ENCODE measurements at places on chromosomes 4 and X.

GRCh38 chrX:12999422-12999821 is 24.5 kb downstream of the TMSB4X start:
- DNase-seq = no peak

DNA sequence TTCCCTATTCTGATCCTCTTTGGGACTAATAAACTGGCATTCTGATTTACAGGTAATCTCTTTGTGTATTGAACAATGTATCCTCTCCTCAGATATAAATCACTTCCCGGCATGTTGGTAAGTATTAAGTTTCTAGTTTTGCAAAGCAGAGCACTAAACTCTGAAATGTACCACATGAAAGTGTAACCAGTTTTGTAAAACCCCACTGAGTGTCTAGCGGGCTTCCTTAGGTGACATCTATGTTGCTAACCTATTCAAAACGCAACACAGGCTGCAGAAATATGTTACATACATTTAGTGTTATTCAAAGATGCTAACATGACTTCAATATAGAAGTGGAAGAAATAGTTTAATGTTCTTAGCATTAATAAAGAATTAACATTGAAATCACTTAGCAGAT is 25.2 kb downstream of the DNAJB14 start:
- no peak for DNase-seq

- DNase-seq = peak; percentile 91
Measured at GRCh38 chr4:124262211-124263179, 450.0 kb downstream of the ANKRD50 start.

DNA sequence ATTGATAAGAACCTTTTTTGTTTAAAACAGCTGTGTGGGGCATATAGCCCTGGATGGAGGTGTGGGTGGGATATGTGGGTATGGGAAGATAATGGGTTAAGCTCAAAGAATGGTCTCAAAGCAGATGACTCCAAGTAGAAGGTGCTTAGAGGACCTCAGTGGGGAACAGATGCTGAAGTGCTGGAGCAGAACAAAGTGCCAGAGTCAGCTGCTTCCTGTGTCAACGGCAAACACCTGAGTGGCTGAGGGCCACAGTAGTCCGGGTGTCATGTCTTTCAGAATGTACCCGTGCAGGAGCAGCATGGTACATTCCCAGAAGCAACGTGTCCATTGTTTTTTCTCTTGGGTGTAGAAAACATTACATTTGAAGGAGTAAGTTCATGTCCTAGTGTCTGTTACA is 210.6 kb downstream of the CCNG2 start:
- DNase-seq = no peak

DNA sequence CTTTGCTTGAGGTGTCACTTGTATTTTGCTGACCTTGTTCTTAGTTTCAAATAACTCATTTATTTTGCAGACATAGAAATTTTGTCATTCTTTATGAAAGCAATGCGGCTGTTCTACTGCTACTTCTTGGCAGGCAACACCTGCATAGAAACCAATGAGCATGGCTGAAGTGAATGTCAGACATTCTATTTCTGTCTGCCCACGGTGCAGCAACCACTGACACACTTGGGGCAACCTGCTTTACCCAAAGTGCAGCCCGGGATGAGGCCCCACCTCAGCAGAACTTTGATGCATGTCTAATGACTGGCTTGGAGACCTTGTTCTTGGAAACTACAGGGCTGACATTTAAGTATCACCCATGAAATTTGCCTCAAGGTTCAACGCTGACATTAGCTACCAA is 93.6 kb downstream of the RBM47 start:
- no peak for DNase-seq

DNA sequence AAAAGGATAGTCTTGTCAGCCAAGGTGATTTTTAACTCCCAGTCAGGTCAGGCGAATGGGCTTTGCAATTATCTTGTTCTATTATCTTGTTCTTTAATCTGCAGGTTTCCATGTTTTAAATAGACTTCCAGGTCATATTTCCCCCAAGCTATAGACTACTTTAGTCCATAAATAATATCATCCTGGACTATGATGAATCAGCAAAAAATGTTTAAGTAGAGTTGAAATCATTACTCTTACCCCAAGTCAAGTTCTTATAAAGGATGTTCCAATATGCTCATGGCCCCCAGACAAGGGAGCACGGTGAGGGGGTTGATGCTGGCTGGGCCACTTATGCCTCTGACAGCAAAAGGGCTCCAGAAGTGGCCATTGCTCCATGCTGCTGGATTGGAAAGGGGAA is 75.1 kb downstream of the SLC2A9 start:
- no peak for DNase-seq

DNA sequence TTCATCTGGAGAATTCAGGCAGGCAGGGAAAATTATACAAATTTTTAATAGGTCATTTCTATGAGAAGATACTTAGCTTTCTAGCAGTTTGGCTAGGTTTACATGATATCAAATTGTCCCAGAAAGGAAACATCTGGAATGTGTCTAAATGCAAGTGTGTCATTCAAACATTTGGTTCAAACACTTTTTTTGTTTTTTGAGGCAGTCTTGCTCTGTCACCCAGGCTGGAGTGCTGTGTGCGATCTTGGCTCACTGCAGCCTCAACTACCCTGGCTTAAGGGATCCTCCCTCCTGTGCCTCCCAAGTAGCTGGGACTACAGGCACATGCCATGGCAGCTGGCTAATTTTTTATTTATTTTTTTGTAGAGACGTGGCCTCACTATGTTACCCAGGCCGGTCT is 31.6 kb downstream of the SPARCL1 start:
- DNase-seq = no peak

GRCh38 chr4:11497972-11498371 is 69.3 kb upstream of the HS3ST1 start:
- no peak for DNase-seq

GRCh38 chr4:154741922-154742850 is 1.6 kb upstream of the LRAT start:
- peak; percentile 51 for DNase-seq

DNA sequence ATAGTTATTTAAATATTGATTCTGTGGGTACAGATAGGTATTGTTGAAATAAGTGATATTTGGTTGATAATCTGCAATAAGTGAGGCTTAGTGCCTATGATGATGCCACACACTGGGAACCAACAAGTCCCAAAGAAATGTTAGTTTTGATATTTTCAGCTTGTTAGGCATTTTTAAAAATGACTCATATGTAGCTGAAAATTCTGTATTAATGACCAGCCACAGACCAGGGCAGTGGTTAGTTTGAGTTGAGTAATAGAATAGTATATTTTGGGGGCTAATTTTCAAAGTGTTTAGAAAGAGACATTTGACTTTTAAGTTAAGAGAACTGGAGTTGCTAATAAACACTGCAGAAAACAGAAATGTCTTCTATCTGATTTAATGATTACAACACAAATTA is 9.4 kb downstream of the INTU start:
- no peak for DNase-seq

DNA sequence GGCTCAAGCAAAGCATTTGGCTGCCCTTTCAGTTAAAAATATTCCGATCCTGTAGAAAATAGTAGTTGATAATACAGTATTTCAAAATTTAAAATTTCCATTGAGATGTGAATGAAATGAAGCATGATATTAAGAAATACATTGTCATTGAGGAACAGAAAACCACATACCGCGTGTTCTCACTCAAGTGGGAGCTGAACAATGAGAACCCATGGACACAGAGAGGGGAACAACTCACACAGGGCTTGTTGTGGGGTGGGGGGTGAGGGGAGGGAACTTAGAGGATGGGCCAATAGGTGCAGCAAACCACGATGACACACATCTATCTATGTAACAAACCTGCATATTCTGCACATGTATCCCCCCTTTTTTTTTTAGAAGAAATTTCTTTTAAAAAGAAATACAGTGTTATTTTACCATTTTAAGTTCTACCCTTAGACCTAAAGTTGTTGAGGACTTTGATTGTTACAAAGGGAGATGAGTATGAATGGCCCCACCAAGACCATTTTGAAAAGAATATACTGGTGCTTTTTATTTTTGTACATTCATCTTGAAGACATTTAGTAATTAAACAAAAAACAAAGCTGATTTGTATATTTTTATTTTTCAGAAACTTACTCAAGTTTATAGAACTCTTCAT is 52.0 kb upstream of the IL13RA1 start:
- DNase-seq = no peak

DNA sequence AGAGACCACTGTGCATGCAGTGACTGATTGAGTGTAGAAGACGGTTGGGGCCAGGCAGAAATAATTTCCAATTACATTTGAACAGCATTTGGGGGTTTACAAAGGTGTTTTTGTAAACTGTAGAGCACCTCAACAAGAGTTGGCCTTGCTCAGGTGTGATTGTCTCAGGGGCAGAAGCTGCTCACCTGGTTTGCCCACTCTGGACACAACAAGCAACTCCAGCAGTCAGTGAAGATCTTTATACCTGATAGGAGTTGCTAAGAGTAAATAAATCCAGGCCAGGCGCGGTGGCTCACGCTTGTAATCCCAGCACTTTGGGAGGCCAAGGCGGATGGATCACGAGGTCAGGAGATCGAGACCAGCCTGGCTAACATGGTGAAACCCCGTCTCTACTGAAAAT is 221.3 kb downstream of the RAB28 start:
- DNase-seq = no peak

DNA sequence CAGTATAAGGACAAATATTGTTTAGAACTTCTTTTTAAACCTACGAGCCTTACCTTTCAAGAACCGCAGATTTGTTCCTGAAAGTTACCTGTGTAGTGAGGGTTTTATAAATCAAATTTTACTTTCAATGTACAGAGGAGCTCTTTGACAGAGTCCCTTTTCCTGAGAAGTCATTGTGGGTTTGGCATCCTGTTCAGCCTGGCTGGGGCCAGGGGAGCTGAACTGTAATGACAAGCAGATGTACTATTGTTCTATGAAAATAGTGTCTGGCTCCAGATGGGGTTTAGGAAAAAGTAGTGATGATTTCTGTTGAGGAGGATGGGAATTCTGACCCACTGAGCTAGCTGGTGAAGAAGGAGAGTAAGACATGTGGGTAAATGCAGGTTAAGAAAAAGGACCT is 196.2 kb upstream of the PGRMC2 start:
- peak; percentile 54 for DNase-seq

- DNase-seq = peak; percentile 65
Measured at GRCh38 chrX:25016938-25017598, 1.3 kb upstream of the ARX start.

GRCh38 chrX:110178179-110178865 is 139.6 kb downstream of the AMMECR1 start:
- DNase-seq = no peak

- DNase-seq = no peak
Measured at GRCh38 chrX:46400530-46401443, 144.4 kb downstream of the ZNF674 start.

- DNase-seq = no peak
Measured at GRCh38 chr4:4398430-4398829, 11.5 kb downstream of the NSG1 start.

- peak; percentile 23 for DNase-seq
Measured at GRCh38 chr4:183541752-183542040, 36.8 kb downstream of the ING2 start.

- peak; percentile 41 for DNase-seq
Measured at GRCh38 chr4:121156822-121157769, 7.0 kb downstream of the TNIP3 start.

DNA sequence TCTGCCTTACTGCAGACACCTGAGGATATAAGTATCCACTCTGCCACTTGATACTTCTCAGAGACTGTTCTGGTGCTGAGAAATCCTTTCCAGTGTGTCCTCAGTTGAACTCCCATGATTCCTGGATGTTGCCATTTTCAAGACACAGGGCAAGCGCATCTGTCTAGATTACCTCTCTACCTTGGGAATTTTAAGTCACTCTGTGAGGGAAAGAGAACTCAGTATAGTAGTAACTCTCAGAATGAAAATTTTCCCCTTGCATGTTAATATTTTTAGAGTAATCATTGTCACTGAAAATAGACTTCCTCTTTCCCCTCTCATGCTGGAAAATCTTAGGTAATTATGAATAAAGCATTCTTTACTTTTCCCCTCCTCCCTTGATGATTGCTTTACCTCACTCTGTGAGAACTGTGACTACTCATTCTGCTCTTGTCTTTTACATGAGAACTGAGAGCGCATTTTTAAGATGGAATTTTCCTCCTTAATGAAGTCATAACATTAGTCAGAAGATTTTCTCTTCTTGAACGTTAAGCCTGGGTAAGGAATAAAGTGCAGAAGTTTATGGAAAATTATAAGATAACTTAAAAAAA is 45.0 kb downstream of the TET2 start:
- peak; percentile 48 for DNase-seq

DNA sequence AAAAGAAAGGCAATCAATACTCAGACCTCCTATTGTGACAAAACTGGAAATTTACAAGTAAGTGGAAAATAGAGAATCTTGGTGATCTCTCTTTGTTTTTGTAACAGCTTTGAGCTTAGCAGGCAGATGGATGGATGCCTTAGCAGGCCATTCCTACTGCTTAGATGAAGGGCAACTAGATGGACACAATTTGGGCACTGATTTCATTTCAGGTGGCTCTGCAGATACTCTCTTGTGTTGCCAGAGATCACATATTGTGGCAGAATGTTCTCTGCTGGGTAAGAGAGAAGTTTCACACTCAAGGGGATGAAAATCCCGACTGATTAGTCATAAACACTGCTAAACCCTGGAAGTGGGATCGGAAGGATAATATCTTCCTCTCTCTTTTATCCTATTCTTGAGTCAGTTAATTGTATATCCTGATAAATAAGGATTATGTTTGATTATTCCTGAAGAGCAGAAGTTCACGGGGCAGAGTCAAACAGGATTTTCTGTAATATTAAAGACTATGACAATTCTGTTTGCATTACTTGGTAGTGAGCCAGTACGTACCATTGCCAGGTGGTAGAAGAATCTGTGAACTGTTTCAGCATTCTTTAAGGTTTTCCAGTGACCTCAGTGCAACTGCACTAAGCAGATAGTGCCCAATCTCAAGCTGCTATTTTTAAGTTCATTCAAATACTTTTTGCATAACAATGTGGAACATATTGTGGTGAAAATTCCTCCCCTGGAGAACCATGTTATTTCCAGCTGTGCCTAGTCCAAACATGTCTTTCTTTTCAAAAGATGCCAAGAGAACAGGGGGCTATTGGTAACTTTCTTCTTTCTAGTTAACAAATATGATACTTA is 974.3 kb downstream of the FSTL5 start:
- DNase-seq = peak; percentile 73

DNA sequence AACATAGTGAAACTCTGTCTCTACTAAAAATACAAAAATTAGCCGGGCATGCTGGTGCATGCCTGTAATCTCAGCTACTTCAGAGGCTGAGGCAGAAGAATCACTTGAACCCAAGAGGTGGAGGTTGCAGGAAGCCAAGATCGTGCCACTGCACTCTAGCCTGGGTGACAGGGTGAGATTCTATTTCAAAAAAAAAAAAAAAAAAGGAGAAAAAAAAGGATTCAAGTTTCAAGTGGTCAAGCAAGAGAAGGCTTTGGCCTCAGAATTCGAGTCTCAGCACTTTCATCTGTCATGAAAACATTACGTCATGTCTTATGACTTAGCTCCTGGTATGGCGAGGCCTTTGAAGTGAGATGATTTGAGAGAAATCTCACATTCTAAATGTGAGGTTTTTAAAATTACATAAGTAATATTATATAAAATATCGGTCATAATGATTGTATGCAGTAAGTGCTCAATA is 21.2 kb upstream of the DHRSX start:
- no peak for DNase-seq

GRCh38 chr4:3829956-3830773 is 64.0 kb downstream of the ADRA2C start:
- DNase-seq = no peak

GRCh38 chrX:47093860-47094259 is 15.6 kb downstream of the RGN start:
- DNase-seq = no peak
